Effector CD4-positive, alpha-beta T cell (primary cell): ENCODE measurements at places on chromosomes 1 and 21.

GRCh38 chr1:92291372-92291999, 7.3 kb downstream of the GLMN start:
- no peak for DNase-seq

GRCh38 chr1:98888869-98889268, 115.8 kb downstream of the PLPPR5 start:
- DNase-seq: no peak

GRCh38 chr1:28601696-28602095, 9.6 kb downstream of the RAB42 start:
- no peak for DNase-seq

DNA sequence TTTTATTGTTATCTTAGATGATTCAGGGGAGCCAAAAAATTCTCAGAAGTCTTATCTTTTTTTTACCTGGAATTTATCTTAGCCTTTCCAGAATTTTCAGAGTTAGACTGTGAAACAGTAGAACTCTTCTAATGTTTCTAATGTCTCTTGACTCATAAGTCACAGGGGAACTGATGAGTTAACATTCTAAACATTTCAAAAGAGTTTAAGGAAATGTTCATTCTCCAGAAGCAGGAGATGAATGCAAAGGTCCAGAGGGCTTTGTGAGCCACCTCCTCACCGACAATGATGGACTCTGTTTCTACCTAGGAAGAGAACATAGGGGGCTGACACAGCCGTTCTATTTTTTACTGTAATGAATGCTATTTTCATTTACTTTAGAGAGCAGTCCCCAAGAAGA, 157.5 kb downstream of the BRINP2 start:
- no peak for DNase-seq

GRCh38 chr1:177848577-177848976, 121.3 kb downstream of the SEC16B start:
- no peak for DNase-seq

DNA sequence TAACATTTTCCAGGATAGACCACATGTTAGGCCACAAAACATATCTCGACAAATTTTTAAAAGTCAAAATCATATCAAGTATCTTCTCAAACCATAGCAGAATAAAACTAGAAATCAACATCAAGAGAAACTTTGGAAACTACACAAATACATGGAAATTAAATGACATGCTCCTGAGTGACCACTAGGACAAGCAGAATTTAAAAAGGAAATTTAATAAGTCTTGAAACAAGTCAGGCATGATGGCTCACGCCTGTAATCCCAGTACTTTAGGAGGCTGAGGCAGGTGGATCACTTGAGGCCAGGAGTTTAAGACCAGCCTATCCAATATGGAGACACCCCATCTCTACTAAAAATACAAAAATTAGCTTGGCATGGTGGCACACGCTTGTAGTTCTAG, 26.4 kb upstream of the UTS2 start:
- no peak for DNase-seq

- DNase-seq: no peak
Measured at GRCh38 chr1:226397011-226397926, 10.6 kb downstream of the PARP1 start.

- no peak for DNase-seq
Measured at GRCh38 chr1:6495540-6496364, 4.3 kb upstream of the PLEKHG5 start.

DNA sequence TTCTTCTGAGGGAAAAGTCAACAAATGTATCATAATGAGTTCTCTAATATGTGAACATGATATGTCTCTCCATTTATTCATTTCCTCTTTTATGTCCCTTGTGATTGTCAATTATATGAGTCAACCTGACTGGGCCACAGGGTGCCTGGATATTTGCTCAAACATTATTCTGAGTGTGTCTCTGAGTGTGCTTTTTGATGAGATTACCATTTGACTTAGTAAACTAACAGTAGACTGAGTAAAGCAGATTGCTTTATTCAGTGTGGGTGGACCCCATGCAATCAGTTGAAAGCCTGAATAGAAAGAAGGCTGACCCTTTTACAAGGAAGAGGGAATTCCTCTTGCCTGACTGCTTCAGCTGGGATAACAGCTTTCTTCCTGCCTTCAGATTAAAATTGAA, 142.6 kb downstream of the SLC35F3 start:
- no peak for DNase-seq

DNA sequence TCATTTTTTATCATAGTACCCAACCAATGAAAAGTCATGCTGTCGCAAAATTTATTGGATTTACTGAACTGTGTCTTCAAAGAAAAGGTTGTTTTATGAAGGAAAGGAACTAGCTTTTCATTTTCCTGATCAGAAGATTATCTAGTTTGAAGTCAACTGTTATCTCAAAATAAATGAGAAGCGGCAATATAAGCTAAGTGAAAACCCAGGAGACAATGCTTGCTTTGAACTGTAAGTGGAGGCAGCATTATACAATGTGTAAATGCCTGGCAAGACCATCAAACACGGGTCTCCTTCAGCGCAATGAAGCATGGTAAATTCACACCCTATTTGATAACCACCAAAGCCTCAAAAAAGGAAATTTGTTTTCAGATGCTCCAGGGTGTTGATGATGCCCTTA, 134.4 kb upstream of the PTBP2 start:
- DNase-seq: no peak

DNA sequence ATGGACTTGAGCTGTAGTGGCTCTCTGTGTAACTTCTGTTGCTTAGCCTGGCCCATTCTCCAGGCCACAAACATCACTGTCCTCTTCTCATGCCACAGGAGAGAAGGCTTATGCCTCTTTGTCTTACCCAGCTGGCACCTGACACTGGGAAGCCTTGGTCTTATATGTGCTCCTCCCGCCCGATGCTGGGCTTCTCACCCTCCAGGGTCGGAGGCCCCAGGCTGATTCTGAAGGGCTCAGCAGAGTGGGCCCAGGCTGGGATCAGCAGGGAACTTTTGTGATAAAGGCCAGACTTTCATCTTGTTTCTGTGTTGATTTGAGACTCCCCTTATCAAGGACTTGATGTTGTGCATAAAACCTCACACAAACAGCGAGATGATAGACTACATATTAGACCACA, 29.8 kb downstream of the TRPM2 start:
- no peak for DNase-seq

DNA sequence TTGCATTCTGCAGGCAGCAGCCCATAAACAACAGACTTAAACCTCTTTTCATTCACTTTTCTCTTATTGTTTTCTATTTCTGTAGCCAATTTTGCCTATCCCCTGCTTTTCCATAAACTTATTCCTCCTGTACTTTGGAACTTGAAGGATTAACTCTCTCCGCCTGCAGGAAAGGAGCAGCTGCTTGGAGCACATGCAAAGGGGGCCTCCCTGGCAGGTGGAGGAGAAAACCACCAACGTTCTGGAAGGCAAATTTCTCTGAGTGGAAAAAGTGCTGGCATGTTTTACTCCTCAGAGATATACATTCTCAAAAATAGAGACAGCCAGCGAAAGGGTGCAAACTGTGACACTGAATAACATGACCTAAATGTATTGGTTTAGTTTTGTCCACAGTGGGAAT, 33.6 kb downstream of the RGS21 start:
- no peak for DNase-seq

DNA sequence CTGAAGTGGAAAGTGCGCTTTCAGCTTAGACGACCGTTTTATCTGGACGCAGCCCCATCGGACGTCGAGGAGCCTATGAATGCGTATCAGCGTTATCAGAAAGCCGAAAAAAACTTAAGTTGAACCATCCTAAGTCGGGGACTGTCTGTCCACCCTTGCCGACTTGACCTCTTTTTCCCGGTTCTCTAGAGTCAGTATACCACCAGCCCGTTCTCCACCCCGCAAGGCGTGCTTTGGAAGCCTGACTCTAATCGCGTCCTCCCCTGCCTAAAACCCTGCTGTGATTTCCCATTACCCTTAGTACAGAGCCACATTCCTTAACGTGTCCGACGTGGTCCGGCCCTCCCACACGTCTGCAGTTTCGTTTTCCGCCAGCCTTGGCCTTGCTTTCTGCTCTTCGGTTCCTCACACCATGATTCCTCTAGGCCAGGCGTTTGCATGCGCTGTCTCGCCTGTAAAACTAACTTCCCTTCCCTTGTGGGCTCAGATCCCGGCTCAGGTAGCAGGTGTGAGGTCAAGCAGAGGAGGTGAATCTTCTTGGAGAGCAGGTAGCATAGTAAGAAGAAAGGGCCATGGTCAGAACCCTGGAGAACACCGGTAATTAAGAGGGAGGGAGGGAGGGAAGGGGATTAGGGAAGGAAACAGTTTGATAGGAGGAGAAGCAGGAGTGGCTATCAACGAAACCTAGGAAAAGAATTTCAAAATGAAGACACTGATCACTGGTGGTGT, 865 bp downstream of the ADPRS start:
- no peak for DNase-seq

GRCh38 chr1:155131285-155131684, 3.6 kb downstream of the EFNA1 start:
- DNase-seq: no peak

- DNase-seq: no peak
Measured at GRCh38 chr1:161265305-161265704, 6.8 kb downstream of the PCP4L1 start.

DNA sequence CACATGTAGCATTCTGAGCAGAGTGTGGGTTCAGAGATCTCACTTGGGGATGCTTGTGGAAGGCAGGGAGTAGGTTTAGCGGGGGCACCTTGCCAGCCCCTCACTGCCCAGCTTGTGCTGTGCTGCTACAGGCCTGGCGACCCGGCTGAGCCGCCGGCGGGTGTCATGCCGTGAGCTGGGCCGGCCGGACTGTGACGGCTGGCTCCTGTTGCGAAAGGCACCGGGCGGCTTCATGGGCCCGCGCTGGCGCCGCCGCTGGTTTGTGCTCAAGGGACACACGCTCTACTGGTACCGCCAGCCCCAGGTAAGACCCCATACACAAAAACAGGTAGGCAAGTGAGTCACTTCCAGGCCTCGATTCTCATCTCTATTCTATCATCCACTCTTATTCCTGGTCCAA, 5.5 kb upstream of the CATSPER4 start:
- no peak for DNase-seq

GRCh38 chr1:108610073-108610472, 50.2 kb downstream of the EEIG2 start:
- no peak for DNase-seq

DNA sequence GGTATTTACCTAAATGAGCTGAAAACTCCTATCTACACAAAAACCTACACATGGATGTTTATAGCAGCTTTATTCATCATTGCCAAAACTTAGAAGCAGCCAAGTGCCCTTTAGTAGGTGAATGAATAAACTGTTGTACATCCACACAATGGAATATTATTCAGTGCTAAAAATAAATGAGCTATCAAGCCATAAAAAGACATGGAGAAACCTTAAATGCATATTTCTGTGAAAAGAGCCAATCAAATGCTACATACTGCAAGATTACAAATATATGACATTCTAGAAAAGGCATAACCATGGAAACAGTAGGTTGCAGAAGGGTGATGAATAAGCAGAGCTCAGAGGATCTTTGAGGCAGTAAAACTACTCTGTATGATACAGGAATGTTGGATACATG, 23.3 kb downstream of the ABCB10 start:
- no peak for DNase-seq

DNA sequence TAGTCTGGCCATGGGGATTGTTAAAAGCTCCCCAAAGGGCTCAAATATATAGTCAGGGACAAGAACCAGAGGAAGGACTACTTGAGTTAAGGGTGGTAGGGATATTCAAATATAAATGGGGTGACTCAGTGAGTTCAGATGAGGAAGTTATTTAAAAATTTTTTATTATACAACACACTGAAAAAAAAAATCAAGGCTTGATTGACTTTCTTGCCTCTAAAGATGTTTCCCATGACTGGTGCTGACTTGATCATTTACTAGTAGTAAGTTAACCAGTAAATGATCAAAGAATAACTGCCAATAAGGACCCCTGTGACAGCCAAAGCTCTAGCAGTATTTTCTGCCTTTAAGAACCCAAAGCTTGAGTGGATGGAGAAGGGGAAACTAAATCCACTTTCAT, 357.6 kb upstream of the NR5A2 start:
- no peak for DNase-seq
